ENCODE measurements at places on chromosomes 7 and 10. TPM values are rescaled to one million over a fixed set of nuclear protein-coding genes. Genes with fewer than 3 reads are reported as not detected.

DNA sequence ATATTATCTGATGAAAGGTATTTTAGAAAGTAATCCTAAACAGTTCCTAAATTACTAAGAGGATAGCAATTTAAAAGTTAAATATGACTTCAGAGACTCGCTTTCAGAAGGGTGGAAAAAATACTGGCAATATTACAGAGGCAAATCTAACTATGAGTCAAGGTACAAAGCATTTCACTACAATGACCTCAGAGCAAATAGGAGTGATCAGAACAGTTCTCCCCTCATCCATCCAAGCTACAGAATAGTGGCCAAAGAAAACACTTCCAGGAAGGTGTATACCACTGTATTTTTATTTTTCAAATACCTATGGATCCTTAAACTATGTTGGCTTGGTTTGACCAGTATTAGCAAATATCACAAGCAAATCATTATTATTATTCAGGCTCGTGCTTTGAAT, 112.8 kb upstream of the ODAD2 start:
- no peak for DNase-seq

DNA sequence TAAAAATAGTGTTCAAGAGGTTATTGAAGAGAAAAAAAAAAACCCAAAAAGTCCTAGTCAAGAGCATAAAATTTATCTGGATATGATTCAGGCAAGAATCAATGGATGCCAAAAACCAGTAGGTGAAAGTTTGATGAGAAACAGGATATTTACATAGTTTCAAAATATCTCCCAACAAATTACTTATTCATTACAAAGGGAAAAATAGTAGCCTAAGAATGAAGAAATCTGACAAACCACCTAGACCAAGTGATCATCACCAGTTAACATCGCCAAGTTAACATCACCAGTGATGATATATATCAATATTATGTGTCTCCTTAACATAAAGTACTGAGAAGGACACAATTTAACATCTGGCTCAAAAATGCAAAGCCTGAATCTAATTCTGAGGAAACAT, 85.2 kb downstream of the RNLS start:
- DNase-seq, result no peak

- no peak for DNase-seq
Measured at GRCh38 chr10:130558746-130559546, 422.8 kb downstream of the GLRX3 start.

DNA sequence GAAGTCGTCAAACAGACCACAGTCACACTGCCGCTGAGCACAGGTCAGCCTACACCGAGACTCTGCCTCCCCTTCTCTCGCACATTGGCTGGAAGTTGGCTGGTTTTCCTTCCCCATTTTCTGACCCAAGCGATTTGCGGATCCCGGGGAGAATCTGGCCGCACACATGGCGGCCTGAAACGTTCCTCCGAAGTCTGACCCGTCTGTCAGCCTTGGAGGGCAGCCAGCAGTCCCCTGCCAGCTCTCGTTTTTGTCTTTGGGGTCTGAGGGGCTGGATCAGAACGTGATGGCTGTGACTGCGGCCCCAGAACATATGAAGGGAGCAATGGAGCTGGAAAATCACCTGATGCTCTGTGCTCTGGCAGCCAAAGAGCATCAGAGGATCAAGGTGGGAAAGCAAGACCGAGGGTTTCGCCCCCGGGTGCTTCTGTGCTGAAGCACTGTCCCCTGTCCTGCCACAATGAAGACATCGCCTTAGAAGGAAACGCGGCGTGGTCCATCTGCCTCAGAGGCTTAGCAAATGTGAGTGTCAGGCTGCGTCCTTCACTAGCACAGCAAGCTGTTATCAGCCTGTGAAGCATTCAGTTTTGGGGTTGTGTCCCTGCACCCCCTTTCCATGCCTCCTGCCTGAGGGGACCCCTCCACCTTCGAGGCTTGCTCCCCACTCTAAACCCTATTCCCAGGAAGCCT, 119.3 kb upstream of the SHH start:
- DNase-seq, result no peak

BMPER gene
- total RNA-seq, result not detected

DNA sequence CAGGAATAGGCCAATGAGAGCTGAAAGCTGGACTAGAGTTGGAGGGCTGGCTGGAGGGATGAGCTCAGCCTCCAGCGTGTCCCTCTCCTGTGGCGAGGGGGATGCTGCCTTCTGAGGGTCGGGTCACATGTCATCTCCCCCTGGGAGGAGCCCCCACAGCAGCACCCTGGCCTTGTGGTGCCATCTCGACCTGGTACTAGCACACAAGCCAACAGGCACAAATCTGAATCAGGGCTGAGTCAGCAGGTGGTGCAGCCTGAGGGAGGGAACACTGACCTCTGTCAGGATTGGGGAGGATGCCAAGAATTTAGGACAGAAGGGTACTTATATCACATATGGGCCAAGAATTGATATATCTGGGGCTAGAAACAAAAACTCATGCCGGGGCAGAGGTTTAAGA, 280.4 kb downstream of the CELF2 start:
- DNase-seq, result no peak

DNA sequence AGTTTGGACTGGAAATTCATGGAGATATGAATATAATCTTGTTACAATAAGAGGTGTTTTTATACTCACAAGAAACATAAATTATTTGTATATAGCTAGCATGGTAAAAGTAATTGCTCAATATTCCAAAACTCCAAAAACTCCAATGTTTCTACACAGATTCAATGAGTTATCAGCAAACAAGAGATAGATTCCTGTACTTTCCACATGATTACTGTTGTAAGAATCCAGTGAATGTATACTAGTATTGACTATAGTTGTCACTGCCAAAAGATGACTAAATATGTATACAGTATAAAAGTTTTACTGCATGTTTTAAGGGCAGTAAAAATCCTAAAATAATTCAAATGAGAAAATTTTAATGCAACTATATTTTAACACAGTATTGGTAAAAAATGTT, 10.7 kb downstream of the ATOH7 start:
- no peak for DNase-seq

DNA sequence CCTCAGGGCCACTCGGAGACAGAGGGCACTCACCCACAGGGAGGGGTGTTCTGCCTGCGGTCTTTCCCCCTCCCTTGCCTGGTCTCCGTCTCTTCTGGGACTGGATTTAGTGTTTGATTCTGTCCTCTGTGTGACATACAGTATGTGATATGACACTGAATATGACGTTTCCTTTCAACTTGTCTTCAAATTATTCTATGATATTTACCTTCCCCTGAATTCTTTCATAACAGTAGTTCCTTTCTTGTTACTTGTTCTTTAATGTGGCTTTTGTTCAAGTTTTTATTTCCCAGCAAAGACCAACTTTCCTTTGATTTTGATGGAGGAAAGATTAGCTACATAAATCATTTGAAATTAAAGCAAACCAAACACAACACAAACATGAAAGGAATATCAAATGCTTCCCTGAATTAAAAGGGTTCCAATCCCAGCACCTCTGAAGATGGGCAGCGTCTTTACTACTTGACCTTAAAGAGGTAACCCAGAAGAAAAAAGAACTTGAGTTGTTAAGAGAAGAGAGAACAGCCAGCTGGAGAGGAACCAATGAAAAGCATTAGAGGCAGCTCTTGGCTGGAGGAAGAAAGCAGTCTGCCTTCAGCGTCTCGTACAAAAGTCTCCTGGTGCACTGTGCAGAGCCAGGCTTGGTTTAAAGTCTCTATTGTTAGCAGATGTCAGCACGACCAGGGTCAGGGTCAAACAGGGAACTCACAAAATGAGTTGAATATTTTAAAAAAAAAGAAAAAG, 18.3 kb upstream of the RHEB start:
- DNase-seq, result no peak

- no peak for DNase-seq
Measured at GRCh38 chr7:152979376-152979775, 219.8 kb downstream of the ACTR3B start.

KIF11 gene
- total RNA-seq, result 14.1 TPM

DNA sequence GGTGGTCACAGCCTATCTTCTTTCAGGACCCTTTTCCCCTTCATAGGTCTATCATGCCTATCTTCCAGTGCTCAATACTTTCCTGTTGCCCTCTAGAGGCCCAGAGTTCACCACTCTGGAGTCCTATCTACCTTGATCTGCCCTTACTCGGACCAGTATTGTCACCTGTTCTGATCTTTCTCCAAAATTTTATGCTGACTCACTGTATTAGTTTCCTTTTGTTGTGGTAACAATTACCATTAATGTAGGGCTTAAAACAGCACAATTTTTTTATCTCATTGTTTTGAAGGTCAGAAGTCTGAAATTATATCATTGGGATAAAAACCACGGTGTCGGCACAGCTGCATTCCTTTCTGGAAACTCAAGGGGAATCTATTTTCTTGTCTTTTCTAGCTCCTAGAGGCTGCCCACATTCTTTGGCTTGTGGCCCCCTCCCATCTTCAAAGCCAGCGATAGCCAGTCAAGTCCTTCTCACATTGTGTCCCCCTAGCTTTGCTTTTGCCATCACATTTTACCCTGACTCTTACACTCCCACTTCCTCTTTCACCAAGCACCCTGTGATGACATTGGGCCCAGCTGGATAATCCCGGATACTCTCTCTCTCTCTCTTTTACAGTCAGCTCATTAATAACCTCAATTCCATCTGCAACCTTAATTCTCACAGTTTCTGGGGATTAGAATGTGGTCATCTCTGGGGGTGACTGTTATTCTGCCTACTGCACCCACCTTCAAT, 54.6 kb downstream of the TFAM start:
- no peak for DNase-seq

- DNase-seq, result no peak
Measured at GRCh38 chr10:120776442-120776841, 74.7 kb upstream of the WDR11 start.
